ENCODE measurements at places on chromosomes 7 and 10.

DNA sequence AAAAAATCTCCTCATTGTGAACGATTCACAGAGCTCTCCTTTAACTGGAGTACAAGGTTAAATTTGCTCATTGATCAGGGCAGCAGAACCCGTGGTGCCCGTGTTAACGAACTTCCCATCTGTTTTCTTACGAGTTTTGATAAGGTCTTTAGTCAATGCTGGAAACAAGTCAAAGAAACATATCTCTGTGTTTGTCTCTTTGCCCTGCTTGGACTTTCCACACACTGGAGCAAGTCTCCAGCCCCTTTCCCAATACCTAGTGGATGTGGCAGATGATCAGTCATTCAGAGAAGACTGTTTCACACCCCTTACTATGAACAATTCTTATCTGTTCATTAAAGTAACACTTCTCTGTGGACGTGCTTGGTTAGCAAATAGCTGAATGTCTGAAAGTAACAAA, 121.3 kb downstream of the ARID5B start:
- DNase-seq = no peak

DNA sequence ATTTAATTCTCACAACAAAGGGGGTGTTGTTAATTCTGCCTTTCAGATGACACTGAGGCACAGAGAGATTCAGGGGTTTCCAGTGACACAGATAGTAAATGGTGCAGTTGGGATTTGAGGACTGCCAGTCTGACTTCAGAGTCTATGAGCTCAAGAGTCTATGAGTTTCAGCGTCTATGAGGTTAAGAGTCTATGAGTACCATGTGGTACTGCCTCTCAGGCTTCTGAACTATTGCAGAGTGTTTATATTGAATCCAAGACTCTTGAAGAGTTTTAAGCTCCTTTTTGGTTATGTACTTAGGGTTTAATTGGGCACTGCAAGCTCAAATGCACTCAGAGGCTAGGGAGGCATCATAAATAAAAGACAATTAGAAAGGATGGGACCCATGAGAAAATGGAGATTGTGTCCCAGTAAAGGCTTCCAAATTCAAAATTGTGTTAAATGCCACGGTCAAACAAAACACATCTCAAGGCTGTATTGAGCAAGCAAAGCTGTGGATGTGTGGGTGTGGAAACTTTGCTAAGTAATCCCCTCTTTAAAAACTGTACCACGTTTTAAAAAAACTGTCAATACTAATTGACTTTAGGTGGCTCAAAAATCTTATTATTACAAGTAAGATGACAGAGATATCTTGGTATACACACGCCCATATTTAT, 123.9 kb upstream of the FAM171A1 start:
- no peak for DNase-seq

GRCh38 chr10:104199567-104199966, 32.6 kb downstream of the CFAP43 start:
- DNase-seq = no peak

DNA sequence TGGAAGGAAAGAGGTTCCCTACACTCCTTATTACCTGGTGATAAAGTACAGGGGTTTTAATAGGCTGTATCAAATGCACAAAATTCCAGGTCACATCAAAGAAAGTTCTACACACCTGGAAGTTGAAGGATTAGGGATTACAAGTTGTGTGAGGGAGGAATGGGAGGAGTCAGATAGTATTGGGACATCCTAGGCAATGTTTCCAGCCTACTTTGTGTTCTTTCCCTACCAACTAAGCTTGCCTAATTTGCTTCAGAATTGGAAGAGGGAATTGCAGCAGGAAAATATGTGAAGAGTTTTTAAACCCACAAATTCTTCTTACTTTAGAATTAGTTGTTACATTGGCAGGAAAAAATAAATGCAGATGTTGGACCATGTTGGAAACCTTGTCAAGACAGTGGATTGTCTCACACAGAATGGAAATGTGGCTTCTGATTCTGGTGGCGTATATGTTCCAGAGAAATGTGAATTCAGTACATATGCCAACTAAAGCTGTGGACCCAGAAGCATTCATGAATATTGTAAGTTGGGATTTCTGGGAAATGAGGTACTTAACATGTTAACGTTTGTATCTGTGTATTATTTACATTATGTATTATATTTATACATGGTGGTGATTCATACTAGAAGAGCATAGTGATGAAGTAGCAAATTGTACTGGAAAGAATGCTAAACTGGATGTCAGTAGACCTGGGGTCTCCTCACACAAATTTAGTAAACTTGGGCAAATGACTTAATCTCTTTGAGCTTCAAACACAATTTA, at the start of gene LIPM:
Gene LIPM, plus strand, starts transcription at position 208 of the 763 bp plus-strand sequence. Its CDS starts 167 bp downstream, at position 375.
- DNase-seq = no peak

DNA sequence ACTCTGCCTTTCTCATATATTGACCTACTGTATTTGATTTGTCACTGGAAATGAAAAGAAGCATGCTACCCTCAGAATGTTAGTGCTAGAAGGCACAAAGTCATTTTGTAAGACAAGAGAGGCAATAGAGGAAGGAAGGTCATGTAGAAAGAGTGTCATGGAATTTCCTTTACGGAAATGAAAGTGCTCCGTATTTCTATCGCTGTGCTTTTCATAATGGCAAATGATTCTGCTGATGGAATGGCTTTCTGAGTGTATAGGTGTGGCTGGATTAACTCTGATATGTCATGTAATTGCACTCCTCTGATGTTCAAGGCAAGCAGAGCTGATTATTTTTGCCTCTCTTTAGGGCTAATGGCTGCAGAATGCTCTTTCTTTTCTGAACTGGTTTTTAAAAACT, 15.5 kb upstream of the STEAP4 start:
- DNase-seq = no peak

GRCh38 chr7:78326189-78326588, 527.6 kb downstream of the PHTF2 start:
- DNase-seq = no peak

GRCh38 chr7:158053183-158053915, 534.3 kb downstream of the PTPRN2 start:
- DNase-seq = no peak

GRCh38 chr10:77179015-77179695, 458.5 kb downstream of the KCNMA1 start:
- DNase-seq = peak; percentile 77

DNA sequence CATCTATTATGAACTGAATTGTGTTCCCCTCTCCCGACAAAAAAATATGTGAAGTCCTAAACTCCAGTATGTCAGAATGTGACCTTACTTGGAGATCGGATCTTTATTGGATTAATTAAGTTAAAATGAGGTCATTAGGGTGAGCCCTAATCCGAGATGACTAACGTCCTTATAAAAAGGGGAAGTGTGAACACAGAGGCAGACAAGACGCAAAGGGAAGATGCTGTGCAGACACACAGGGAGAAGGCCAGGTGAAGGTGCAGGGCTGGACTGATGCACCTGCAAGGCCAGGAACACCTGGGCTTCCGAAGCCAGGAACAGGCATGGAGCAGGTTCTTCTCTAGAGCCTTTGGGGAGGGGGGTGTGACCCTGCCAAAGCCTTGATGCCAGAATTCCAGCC, 187.8 kb downstream of the PARD3 start:
- DNase-seq = no peak

- no peak for DNase-seq
Measured at GRCh38 chr7:15594461-15594860, 32.6 kb upstream of the AGMO start.

DNA sequence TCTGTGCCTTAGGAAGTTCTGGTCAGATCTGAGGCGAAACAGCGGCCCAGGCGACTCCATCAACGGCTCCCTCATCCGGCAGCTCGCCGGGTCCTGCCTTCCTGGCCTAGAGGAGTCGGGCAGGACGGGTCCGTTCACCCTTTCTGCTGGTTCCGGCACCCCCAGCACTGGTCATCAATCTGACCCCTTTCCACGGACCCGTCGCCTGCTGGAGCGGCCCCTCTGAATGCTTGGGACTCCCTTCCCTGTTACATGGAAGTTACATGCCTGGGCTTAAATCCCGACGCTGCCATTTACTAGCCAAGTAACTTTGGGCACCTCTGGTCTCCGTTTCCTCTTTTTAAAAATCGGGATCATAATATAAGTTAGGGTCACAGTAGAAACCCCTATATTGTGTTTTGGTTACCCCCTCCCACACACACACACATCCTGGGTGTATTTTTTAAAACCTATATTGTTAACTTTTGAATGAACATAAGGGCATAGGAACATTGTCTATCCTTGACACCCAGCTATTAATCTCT, 607 bp upstream of the GGCT start:
- no peak for DNase-seq

- peak; percentile 92 for DNase-seq
Measured at GRCh38 chr10:17228091-17229015, at the start of gene VIM. TSS of gene VIM (plus strand) at chr10:17228241. CDS start at chr10:17229423, 1,182 bp downstream.

GRCh38 chr10:66805612-66806011, 120.2 kb upstream of the LRRTM3 start:
- DNase-seq = no peak

DNA sequence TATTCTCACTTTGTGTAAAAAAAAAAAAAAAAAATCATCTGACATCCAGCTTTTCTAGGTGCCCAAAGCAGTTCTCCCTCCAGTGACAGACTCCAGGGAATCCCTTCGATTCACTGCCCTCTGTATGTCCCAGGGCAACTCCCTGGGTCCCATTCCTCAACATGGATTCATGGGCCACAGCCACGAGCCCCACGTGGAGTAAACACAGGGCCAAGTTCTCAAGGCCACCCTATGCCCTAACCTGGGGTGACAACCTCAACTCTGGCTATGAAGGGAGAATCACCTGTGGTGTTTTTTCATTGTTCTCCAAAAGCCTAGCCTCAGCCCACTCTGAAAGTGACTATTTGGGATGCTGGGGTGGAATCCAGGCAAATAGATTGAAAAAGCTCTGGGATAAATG, 3.4 kb downstream of the BNIP3 start:
- no peak for DNase-seq

DNA sequence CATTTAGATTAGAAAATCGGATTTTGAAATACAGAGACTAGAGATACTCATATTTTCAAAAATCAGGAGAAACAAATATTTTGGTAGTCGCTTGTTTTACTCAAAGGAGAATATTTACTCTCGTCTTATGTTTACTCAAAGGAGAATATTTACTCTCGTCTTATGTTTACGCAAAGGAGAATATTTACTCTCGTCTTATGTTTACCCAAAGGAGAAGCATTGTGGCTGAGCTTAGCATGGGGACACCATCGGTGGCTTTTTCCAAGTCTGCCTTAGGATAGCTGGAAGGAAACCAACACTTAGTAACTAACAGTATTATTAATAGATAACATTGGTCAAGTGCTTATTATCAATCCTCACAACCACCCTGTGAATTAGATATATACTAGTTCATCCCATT, 71.8 kb downstream of the SNX10 start:
- DNase-seq = no peak

DNA sequence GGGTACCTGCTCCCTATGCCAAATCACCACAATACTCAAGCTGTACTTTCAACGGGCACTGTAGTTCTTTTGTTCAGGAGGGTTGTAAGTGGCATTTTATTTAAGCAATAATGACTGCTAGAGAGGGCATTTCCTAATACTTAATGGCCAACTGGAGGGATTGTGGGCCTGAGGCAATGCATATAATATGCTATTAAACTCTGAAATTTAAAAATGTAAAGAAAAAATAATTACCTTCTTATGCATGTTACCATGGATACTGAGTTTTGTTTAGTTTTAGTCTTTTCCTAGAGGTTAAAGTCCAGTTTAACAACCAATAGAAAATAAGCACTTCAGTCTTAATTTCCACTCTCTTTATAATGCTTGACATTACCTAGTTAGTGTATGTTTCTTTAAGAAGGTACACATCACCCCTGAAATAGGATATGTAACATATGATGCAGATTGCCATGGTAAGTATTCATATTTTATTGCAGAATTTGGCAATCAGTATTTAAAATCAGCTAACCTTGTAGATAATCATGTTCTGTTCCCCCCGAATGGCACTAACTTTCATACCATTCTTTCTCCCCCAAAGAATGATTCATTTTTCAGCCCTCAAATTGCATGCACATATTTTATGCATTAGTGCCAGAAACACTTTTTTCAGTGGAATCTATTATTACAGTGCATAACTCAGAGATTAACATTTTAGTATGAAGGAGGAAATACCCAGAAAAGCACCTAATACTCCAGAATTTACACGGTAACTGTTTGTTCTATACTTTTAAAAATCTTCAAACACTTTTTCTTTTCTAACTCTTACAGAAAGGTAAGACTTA, 90.3 kb upstream of the ZNF438 start:
- DNase-seq = no peak
